ENCODE measurements at places on chromosomes 6 and 20. TPM values are rescaled to one million over a fixed set of nuclear protein-coding genes. Genes with fewer than 3 reads are reported as not detected.

DNA sequence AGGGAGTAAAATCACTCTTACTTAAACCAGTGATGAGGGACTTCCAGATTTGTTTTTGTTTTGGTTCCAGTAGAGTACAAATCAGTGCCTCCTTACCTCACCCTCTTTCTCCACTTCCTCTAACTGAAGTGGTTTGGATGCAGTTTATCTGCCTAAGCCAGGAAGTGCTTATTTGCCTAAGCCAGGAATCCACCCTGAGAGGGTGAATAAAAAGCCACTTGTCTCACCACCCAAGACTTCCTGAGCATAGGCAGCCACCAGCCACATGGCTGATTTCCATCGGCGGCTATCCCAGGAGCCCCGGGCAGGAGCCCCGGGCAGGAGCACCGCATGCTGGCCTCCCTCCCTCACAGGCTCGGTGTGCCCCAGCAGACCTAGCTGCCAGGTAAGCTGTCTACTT is 12.0 kb downstream of the LRP11 start:
- DNase-seq = no peak

PGC gene
- 13.9 TPM for polyA plus RNA-seq

GRCh38 chr20:35710039-35710438 is 10.8 kb downstream of the ROMO1 start:
- DNase-seq = no peak

- no peak for DNase-seq
Measured at GRCh38 chr6:134534708-134535149, 216.8 kb upstream of the SGK1 start.

DNA sequence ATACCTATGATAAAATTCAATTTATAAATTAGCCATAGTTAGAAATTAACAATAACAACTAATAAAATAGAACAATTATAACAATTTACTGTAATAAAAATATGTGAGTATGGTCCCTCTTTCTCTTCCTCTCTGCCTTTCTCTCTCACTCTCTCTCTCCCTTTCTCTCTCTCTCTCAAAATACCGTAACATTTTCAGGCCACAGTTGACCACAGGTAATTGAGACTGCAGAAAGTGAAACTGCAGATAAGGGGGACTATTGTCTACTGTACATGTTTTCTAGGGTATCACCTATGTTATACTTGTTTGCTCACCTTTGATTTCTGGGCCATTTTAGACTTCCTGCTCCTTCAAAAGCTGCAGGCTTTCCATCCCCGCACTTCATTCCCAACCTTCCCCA is 46.8 kb downstream of the LY86 start:
- DNase-seq = no peak

DNA sequence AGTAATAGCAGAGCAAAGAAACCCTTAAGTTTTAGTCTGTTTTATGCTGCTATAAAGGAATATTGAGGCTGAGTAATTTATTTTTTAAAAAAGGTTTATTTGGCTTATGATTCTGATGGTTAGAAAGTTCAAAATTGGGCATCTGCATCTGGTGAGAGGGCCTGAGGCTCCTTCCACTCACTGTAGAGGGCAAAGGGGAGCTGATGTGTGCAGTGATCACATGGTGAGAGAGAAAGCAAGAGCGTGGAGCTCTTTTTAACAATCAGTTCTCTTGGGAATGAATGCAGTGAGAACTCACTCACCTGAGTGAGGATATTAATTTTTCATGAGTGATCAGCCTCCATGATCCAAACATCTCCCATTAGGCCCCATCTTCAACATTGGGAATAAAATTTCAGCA is 36.4 kb upstream of the SAMD3 start:
- no peak for DNase-seq

GRCh38 chr6:31510007-31510406 is 12.1 kb downstream of the MICB start:
- no peak for DNase-seq

GRCh38 chr6:65505736-65506135 is 201.3 kb downstream of the EYS start:
- no peak for DNase-seq

HLA-DOB gene
- 0.74 TPM for polyA plus RNA-seq

GRCh38 chr6:140858381-140858971 is 1274.2 kb upstream of the GJE1 start:
- DNase-seq = no peak

HUS1B gene
- polyA plus RNA-seq = not detected

- no peak for DNase-seq
Measured at GRCh38 chr6:133705066-133705465, 183.8 kb upstream of the TCF21 start.

DLK2 gene
- polyA plus RNA-seq = not detected

DNA sequence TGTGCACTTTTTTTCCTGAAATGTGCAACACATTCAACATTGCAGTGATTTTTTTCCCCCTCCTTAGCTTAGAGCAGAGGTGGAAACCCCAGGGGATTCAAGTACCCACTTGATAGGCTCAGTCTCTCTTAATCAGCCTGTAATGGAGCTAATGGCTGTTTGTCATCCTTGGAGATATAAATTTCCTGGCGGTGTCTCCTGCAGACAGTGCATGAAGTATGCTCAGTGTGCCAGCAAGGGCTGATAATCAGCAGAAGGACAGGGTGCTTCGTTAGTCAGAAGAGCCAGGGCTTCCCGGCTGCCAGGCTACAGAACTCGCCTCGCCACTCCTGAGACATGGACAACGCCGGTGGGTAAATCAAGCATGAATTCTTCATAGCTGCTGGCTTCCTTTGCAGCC is 69.8 kb upstream of the PHACTR2 start:
- DNase-seq = no peak

- no peak for DNase-seq
Measured at GRCh38 chr20:31640259-31640658, 2.5 kb downstream of the COX4I2 start.

RAB44 gene
- polyA plus RNA-seq = 0.07 TPM

GGTLC1 gene
- polyA plus RNA-seq = not detected

SCUBE3 gene
- 0.12 TPM for polyA plus RNA-seq

CTCFL gene
- not detected for polyA plus RNA-seq

GRCh38 chr20:19368351-19368750 is 155.9 kb downstream of the SLC24A3 start:
- DNase-seq = no peak

PLN gene
- 14.3 TPM for polyA plus RNA-seq
